ENCODE measurements at places on chromosomes 6 and 20.
A peak's percentile ranks its signal among the peaks of the same experiment; 100 is the strongest.

DNA sequence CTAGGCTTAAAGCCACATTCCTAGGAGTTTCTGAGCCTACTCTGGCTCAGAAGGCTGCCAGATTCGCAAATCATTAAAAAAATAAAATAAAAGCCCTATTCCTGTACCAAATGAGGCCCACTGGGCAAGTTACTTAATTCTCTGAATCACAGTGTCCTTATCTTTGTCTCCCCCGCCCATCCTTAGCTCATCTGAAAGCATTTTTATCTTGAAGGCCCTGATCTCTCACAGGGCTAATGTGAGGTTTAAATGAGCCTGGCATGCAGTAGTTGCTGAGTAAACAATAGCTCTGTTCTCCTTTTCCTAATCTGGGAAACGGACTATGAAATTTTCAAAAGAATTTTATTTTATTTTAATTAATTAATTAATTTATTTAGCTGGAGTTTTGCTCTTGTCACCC is 2.1 kb upstream of the ZBTB12 start:
- peak; percentile 68 for DNase-seq

- no peak for DNase-seq
Observed at GRCh38 chr6:11865680-11866300, 87.2 kb upstream of the ADTRP start.

- DNase-seq = no peak
Observed at GRCh38 chr6:41497994-41498393, 48.2 kb upstream of the FOXP4 start.

DNA sequence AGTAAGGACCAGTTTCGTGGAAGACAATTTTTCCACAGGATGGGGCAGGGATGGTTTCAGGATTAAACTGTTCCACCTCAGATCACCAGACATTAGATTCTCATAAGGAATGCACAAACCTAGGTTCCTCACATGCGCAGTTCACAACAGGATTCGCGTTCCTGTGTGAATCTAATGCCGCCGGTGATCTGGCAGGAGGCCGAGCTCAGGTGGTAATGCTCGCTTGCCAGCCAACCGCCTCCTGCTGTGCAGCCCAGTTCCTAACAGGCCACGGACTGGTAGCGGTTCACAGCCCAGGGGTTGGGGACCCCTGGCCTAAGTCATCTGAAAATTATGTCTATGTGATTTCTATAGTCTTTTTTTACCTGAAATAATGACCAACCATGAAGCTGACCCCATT is 217.5 kb downstream of the TMEM200A start:
- no peak for DNase-seq

- DNase-seq = no peak
Observed at GRCh38 chr6:53201270-53201669, 52.6 kb upstream of the GCM1 start.

- DNase-seq = no peak
Observed at GRCh38 chr6:107062691-107063090, 34.7 kb downstream of the MTRES1 start.

DNA sequence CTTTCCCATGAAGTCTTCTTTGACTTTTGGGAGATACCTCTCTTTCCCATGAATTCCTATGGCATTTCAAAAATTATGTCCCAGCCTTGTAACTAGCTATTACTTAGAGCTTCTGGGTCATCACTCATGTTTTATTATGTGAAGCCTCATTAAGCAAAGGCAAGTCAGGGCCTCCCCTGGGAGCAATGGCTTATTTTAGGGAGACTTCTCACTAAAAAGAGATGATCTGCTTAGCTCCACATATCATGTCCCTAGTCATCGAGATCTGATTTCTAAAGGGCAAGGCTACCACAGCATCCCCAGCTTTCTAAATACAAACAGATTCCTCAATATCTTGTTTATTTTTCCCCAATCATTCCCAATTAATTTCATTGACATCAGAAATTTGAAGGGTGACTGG is 154.0 kb upstream of the MANEA start:
- DNase-seq = no peak

- DNase-seq = no peak
Observed at GRCh38 chr6:111813237-111813636, 60.0 kb downstream of the FYN start.

DNA sequence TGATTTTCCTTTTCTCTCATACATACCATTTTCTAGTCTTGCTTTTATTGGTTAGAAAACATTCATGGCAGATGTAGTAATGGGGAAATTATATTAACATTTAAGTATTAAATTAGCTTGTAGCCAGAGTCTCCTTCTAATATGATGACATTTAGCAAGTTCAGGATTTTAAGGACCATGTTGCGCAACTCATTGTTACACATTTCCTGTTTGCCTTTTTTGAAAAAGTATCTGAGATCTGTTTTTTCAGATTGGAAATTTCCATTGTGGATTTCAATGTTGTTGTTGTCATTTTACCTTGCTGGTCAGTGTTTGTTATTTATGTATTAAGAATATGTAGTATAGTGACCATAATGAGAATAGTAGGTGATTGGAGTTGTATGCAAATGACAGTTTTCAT is 38.7 kb downstream of the CDKAL1 start:
- DNase-seq = peak; percentile 75

- no peak for DNase-seq
Observed at GRCh38 chr20:46269372-46269771, 38.9 kb downstream of the CDH22 start.

DNA sequence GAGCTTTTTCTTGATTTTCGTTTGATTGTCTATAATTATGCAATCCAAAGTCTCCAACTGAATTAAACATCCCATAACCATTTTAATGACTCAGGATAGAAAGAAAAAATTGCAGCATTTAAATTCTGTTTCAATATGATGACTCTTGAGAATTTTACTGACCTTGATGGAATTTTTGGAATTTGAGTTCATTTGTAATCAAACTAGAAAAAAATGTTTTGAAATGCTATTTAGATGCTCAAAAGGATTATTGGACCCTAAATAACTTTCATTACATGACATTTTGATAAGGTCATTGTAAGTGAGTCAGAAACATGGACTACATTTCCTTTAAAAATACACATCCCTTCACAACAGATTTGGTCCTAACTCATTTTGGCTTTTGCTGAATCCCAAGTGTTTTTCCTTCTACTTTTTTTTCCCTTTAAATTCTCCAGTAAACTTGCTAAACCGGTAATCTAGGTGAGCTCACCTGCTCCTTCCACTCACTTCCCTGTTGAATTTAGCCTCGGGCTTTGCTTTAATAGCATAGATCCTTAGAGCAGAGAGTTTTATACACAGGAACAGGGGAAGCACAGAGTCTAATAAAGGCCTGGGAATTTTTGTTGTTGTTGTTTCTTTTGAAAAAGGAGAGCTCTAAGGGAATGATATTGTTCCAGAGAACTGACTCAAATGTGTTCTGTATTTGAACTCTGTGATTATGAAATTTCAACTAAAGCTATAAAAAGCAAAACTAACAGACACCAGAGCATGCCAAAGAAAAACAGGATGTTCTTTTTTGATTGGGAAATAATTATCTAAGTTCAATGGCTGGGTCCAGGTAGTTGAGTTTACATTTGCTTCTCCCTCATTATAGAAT is 1088.2 kb upstream of the CITED2 start:
- DNase-seq = peak; percentile 36

- no peak for DNase-seq
Observed at GRCh38 chr6:16719488-16719887, 41.8 kb downstream of the ATXN1 start.

DNA sequence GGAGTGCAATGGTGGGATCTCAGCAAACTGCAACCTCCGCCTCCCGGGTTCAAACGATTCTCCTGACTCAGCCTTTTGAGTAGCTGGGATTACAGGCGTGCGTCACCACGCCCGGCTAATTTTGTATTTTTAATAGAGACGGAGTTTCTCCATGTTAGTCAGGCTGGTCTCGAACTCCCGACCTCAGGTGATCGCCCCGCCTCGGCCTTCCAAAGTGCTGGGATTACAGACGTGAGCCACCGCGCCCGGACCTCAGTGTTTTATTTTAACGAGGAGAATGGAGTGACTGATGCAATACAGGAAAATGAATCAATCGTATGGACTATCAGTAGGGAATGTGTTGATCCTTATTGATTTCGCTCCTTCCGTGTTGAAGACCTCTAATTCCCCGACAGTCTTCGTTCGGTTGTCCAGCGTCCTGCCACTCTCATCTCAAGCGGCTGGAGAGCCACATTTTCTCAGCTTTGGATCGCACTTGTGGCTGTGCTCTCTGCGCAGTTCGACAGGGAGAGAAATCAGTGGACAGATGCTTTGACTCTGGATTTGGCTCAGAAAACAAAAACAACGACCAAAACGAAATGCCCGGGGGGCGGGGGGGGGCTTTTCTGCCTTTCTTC is 166.2 kb downstream of the TRIM27 start:
- no peak for DNase-seq

DNA sequence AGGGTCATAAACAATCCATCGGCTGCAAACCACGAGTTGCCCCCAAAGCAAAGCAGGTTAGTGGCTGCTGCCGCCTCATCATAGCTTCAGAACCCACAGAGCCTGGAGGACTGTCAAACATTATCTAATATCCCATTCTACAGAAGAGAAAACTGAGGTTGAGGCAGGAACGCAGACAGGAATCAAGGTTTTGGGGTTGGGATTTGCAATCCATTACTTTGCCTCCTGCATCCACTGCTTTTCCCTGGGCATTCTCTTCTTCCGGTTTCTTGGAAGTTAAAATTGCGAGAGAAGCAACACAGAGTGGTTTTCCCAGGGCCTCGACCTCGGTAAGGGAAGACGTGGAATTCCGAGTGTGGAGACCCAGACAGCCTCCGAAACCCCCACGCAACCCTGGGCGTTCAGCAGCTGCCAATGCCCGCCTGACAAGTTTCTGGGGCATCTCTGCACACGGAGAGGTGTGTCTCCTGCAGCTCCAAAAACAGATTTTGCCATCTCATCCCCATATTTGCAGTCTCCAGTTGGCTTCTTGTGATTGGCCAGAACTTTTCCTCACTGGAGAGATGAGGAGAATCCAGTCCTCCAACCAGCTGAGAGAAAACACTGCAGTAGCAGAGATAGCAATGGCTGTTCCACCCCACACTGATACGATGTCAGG is 45.5 kb upstream of the SNAP25 start:
- DNase-seq = no peak

GRCh38 chr6:166419286-166419685 is 36.5 kb upstream of the MPC1 start:
- peak; percentile 25 for DNase-seq

GRCh38 chr6:75091467-75092190 is 114.2 kb downstream of the COL12A1 start:
- DNase-seq = no peak

DNA sequence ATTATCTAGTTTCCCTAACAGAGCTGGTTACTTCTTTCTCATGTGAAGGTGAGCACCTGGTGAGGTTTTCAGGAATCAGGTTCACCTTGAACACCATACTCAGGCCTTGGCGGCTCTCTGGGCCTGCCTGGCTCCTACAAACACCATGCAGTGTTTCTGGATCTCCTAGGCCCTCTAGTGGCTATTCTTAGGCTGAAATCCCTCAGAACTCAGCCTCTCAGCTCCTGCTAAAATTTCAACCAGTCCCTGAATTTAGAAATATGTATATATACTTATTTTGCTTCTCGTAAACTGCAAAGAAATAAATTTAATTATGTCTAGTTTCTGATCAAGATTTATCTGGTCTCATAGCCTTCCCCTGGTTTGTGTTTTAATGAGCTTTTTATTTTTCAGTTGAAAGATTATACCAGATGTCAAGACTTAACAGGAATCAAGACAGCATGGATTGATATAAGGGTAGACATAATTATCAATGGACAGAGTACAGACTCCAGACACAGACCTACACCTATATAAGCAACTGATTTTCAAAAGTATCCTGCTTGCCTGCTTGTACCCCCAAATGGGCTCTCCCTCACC is 55.9 kb downstream of the ANKEF1 start:
- peak; percentile 75 for DNase-seq

- DNase-seq = peak; percentile 30
Observed at GRCh38 chr6:25053875-25054371, 118.2 kb upstream of the RIPOR2 start.

GRCh38 chr6:40471243-40471642 is 115.9 kb downstream of the LRFN2 start:
- no peak for DNase-seq

- DNase-seq = peak; percentile 91
Observed at GRCh38 chr6:42569102-42570028, 5.5 kb downstream of the UBR2 start.

DNA sequence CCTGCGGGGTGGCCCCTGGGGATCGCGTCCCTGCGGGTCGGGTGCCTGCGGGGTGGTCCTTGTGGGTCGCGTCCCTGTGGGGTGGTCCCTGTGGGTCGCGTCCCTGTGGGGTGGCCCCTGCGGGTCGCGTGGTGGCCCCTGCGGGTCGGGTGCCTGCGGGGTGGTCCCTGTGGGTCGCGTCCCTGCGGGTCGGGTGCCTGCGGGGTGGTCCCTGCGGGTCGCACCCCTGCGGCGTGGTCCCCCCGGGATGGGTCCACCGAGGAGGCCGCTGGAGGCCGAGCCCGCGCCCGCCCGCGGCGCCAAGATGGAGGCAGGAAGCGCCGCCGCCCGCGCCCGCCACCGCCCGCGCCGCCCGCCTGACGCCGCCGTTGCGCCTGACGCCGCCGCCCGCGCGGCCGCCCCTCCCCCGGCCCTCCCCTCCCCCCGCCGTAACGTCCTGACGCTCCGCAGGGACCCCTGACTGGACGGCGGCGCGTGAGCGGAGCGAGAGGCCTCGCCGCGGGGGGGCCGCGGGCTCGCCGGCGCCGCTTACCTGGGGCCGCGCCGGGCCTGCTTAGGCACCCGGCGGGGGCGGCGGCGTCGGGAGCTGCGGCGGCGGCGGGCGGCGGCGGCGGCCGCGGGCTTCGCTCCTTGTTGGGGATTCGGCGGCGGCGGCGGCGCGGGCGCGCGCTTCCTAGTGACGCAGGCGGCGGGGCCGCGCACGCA is at the start of gene GMEB2:
GMEB2 (minus strand) TSS at position 678 of the 705 bp plus-strand sequence. CDS start 7,704 bp downstream, outside the sequence.
- peak; percentile 87 for DNase-seq

DNA sequence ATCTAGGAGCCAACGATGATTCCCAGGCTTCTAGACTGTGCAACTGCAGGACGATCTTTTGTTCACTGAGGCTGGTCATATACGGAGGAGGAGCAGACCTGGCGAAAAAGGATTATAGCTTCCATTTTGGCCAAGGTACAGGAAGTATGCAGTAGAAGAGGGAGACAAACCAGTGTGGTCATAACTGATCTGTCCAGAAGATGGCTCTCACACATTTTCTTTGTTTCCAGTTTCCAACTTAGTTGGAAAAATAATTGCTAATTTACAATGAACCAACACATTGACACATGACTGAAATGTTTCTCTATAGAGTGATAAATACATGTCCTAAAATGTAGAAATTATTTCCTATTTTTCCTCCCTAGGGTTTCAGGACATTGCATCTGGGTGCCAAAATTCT is 364.1 kb upstream of the BTBD3 start:
- peak; percentile 64 for DNase-seq

DNA sequence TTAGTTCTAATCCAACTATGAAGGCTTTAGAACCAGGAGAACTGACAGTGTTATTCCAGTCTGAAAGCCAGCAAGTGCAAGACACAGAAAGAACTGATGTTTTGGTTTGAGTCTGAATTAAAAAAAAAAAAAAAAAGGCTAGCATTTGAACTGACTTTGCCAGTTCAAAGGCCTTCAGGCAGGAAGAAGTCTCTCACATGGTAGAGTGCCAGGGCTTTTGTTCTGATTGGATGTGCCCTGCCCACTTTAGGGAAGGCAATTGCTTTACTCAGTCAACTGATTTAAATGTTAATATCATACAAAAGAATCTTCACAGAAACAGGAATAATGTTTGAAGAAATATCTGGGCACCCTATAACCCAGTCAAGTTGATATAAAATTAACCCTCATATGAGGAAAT is 212.2 kb downstream of the HIVEP2 start:
- no peak for DNase-seq

GRCh38 chr20:25016471-25016870 is 23.9 kb upstream of the APMAP start:
- DNase-seq = no peak

Data from OCI-M1 (cell line).